ENCODE measurements at places on chromosomes 6 and 20. TPM values are rescaled to one million over a fixed set of nuclear protein-coding genes. Genes with fewer than 3 reads are reported as not detected.

Gene PMEPA1
- 8.4 TPM for total RNA-seq

Gene SDCBP2
- 2.2 TPM for total RNA-seq

Gene MCCD1
- not detected for total RNA-seq

Gene GPLD1
- total RNA-seq = 20.4 TPM

Gene WFDC2
- total RNA-seq = 4.8 TPM
